ENCODE measurements at places on chromosomes 16 and 17. TPM values are rescaled to one million over a fixed set of nuclear protein-coding genes. Genes with fewer than 3 reads are reported as not detected.

- DNase-seq: no peak
- H3K27ac ChIP-seq: no peak overlapping the region
- H3K27me3 ChIP-seq: no peaks in the 10 kb centered on the region
- H3K4me3 ChIP-seq: no peak overlapping the region
- peaks cover 2% of the 10 kb centered on the region for H3K4me1 ChIP-seq
Observed at GRCh38 chr16:30113711-30114333, 485 bp upstream of the GDPD3 start.

DNA sequence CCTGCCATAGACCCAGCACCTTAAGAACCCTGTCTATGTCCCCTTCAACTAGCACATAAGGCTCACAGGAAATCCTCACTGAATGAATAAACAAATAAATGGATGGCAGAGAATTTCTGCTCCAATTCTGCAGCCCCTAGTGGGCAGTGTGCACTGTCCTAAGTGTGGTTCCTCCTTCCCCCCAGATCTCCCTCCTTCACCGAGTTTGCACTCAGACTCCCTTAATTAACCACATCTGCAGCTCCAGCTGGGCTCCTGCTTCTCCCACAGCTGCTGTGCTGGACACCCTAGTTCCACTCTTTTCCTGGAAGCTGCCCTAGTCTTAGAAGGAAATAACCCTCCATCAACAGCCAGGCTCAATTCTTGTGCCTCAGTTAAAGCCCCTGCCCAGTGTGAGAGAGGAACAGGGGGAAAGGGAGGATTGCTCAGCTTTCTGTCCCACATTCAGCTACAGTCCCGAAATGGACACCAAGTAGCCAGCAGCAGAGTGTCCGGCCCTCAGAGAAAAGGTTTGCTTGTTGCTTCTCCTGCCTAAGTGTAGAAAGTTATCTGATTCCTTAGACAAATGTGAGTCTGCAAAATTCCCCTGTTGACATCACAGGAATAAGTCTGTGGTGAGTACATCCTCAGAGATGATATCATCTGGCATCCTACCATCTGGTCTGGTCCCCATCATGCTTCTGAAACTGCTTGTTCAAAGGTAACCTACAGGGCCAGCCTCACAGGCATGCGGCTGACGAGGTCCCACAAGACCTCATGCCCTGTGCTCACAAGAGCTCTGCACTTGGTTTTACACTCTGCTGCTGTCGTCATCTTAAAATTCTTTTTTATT is 12.3 kb downstream of the LRRC3C start:
- H3K27me3 ChIP-seq: no peaks in the 10 kb centered on the region
- peaks cover 17% of the 10 kb centered on the region for H3K4me1 ChIP-seq
- peak overlapping the region; percentile 23 for H3K27ac ChIP-seq
- no peak overlapping the region for H3K4me3 ChIP-seq
- H3K36me3 ChIP-seq: no peaks in the 10 kb centered on the region

Gene TOX3
- polyA plus RNA-seq: not detected

DNA sequence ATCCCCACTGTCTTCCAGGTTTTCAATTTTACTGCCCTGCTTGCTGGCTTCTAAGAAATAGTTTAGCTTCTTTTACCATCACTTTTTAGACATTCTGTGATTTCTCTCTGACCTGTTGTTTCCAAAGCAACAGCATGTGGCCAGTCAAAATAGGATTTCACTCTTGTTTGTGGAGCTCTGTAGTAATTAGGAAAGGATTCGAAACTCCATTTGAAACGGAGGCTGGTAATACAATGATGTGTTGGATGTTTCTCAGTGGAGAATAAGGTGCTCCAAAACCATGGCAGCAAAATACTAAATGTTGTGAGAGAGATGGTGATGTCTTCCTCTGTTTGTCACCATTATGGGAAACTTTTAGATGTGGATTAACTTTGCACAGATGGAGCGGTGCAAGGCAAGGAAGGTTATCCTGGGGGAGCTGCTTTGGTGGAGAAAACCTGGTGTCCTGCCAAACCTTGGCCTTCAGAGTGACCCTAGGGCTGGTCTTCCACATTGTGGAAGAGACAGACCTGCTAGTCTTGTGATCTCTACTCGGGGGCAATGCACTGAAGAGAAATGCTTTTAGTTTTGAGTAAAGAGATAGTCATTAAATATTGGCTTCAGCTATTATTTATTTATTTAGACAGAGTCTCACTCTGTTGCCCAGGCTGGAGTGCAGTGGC is 79.4 kb downstream of the PRKCA start:
- H3K4me1 ChIP-seq: no peaks in the 10 kb centered on the region
- H3K36me3 ChIP-seq: no peaks in the 10 kb centered on the region
- no peak overlapping the region for H3K4me3 ChIP-seq
- no peak for DNase-seq
- H3K27me3 ChIP-seq: no peaks in the 10 kb centered on the region

GRCh38 chr17:68955181-68955841 is at the start of gene ABCA8:
Gene ABCA8, minus strand, starts transcription at chr17:68955392. Its CDS starts 13,358 bp downstream, at chr17:68942034.
- no peak within 1 kb of the TSS for H3K27ac ChIP-seq
- H3K27me3 ChIP-seq: no peaks in the 10 kb centered on the region
- DNase-seq: no peak

Gene DHX8
- polyA plus RNA-seq: 50.4 TPM

DNA sequence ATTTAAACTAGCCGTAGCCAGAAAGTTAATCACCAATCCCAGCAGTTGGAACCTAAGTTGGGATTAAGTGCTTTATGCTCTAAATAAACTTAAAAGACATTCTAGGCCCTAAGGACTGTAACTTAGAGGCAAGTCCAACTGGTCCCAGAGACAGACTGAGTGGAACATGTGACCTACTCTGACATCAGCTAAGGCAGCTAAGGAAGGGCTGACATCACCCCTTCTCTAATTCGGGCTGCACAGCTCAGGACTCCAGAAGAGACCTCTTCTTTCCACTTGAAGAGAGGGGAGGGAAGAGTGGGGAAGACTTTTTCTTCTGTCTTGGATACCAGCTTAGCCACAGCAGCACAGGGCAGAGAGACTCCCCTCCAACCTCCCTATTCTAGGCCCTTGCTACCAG is 565.2 kb downstream of the CDH8 start:
- H3K4me1 ChIP-seq: no peaks in the 10 kb centered on the region
- DNase-seq: no peak
- H3K4me3 ChIP-seq: no peak overlapping the region
- no peaks in the 10 kb centered on the region for H3K27me3 ChIP-seq

- DNase-seq: no peak
- no peaks in the 10 kb centered on the region for H3K36me3 ChIP-seq
- H3K4me3 ChIP-seq: no peak overlapping the region
- no peaks in the 10 kb centered on the region for H3K4me1 ChIP-seq
- H3K27ac ChIP-seq: no peak overlapping the region
Observed at GRCh38 chr16:22147853-22148252, 14.5 kb upstream of the SDR42E2 start.

- H3K4me3 ChIP-seq: no peak overlapping the region
- no peaks in the 10 kb centered on the region for H3K36me3 ChIP-seq
- H3K27me3 ChIP-seq: no peaks in the 10 kb centered on the region
- H3K4me1 ChIP-seq: no peaks in the 10 kb centered on the region
- no peak overlapping the region for H3K27ac ChIP-seq
Observed at GRCh38 chr17:79435296-79435695, 175.6 kb downstream of the RBFOX3 start.

- DNase-seq: peak; percentile 30
- H3K4me3 ChIP-seq: no peak overlapping the region
- peaks cover 48% of the 10 kb centered on the region for H3K4me1 ChIP-seq
- peak overlapping the region; percentile 58 for H3K27ac ChIP-seq
- no peaks in the 10 kb centered on the region for H3K27me3 ChIP-seq
- no peaks in the 10 kb centered on the region for H3K36me3 ChIP-seq
Observed at GRCh38 chr16:11175106-11175786, 80.8 kb downstream of the SOCS1 start.

Gene EIF1
- 887 TPM for polyA plus RNA-seq

GRCh38 chr17:72465191-72466024 is 344.6 kb downstream of the SOX9 start:
- peaks cover 41% of the 10 kb centered on the region for H3K4me1 ChIP-seq
- DNase-seq: peak; percentile 93
- H3K27ac ChIP-seq: peak overlapping the region; percentile 78
- H3K4me3 ChIP-seq: peak overlapping the region; percentile 10
- no peaks in the 10 kb centered on the region for H3K27me3 ChIP-seq

DNA sequence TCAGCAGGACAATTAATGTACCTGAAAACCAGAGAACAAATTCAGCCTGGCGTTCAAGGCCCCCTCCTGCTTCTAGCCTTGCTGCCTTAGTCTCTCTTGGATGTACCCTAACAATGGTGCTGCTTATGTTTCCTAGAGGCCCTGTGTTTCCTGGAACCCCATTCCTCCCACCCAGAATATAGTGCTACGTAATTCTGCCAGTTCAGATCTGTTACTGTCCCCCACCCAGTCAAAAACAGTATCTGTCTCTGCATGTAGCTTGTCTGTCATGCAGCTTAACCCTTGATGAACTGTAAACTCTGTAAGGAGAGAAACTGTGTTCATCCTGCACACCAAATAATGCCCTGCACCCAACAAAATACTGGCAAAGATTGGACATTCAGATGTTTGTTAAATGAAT is 6.8 kb downstream of the MRTFB start:
- DNase-seq: no peak
- no peak overlapping the region for H3K27ac ChIP-seq
- peaks cover 2% of the 10 kb centered on the region for H3K36me3 ChIP-seq
- no peak overlapping the region for H3K4me3 ChIP-seq

Gene SLC4A1
- not detected for polyA plus RNA-seq

Gene NUBP2
- polyA plus RNA-seq: 114 TPM

Gene CTRB2
- not detected for polyA plus RNA-seq

DNA sequence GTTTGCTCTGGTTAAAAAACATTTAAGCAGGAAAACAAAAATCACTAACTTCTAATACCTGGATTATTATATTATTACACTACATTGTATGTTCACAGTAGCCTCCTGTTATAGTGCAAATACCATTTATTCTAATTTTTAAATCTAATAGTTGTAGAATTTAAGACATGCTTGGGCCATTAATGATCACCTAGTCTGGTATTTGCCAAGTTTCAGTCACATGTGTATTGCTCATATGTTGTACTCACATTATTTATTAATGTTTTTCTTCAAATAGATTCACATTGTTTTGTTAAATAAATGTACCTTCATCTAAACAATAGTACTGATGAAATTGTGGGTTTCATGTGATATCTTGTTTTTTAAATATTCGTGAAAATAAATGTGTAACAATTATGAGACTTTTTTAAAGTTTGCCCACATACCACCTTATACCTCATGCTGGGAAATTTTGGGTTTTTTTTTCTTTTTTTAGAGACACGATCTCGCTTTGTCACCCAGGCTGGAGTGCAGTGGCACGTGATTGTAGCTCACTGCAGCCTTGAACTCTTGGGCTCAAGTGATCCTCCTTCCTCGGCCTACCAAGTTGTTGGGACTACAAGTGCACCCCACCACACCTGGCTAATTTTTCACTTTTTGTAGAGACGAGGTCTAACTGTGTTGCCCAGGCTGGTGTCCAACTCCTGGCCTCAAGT is 5.9 kb downstream of the ZNF771 start:
- H3K36me3 ChIP-seq: no peaks in the 10 kb centered on the region
- no peak overlapping the region for H3K27ac ChIP-seq
- peaks cover 17% of the 10 kb centered on the region for H3K4me1 ChIP-seq
- no peaks in the 10 kb centered on the region for H3K27me3 ChIP-seq

DNA sequence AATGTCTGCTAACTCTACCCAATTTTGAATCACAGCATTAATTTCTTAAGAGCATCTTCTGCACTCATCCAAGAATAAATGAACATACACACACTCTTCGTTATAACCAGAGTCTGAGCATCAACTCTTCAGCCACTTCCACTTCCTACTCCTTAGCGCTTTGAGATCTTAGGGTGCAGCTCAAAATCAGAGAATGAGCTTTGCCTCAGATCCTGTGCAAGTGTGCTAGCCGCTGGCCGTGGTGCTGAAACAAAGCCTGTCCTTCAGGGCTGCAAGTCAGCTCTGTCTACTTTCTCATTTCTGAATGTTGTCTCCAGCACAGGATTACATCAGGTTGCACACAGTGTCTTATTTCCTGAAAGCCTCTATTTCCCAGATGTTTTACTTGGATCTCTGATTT is 165.4 kb downstream of the AIPL1 start:
- H3K36me3 ChIP-seq: no peaks in the 10 kb centered on the region
- no peak for DNase-seq
- H3K27ac ChIP-seq: no peak overlapping the region
- H3K27me3 ChIP-seq: no peaks in the 10 kb centered on the region
- H3K4me3 ChIP-seq: no peak overlapping the region

- no peaks in the 10 kb centered on the region for H3K27me3 ChIP-seq
- H3K4me3 ChIP-seq: no peak overlapping the region
- no peak for DNase-seq
- H3K4me1 ChIP-seq: no peaks in the 10 kb centered on the region
- no peak overlapping the region for H3K27ac ChIP-seq
Observed at GRCh38 chr17:56395787-56396186, 197.7 kb upstream of the NOG start.

DNA sequence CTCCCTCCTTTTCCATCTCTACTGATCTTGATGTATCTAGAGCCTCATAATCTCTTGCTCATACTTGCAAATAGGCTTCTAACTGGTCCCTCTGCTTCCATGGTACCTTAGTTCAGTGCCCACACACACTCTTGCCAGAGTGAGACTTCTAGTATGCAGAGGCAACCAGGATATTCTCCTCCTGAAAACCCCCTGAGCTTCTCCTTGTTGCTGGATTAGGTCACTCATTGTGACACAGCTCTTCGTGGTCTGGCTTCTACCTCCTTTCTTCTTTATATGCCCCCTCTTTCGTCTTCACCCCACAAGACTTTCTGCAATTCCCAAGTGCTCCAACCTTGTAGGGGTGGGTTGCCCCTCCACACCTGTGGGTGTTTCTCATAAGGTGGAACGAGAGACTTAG is 2.5 kb upstream of the FAM20A start:
- no peak overlapping the region for H3K27ac ChIP-seq
- no peak overlapping the region for H3K4me3 ChIP-seq
- no peaks in the 10 kb centered on the region for H3K36me3 ChIP-seq
- no peaks in the 10 kb centered on the region for H3K4me1 ChIP-seq
- DNase-seq: no peak

DNA sequence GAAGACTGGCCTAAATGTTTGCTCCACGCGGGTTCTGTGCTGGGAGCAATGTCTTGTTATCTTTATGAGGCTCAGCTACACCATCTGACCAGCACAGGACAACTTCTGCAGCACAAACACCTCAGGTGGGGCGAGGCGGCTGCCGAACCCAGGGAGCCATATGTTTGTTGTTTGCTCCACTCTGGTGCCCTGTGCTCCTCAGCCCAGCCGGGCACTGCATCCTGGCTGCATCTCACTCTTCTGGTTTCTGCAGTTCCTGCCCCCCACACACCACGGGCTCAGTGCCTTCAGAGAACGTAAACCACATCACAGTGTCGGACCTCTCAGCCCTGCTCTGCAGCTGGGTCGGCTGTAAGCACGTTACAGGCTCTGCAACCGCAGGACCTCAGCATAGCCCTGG is 32.4 kb downstream of the MXRA7 start:
- H3K27ac ChIP-seq: no peak overlapping the region
- DNase-seq: no peak
- H3K36me3 ChIP-seq: no peaks in the 10 kb centered on the region
- no peak overlapping the region for H3K4me3 ChIP-seq
- H3K27me3 ChIP-seq: peaks cover 5% of the 10 kb centered on the region

Gene KRTAP16-1
- not detected for polyA plus RNA-seq

- peaks cover 19% of the 10 kb centered on the region for H3K36me3 ChIP-seq
- H3K4me1 ChIP-seq: no peaks in the 10 kb centered on the region
- no peaks in the 10 kb centered on the region for H3K27me3 ChIP-seq
Observed at GRCh38 chr17:57113011-57113410, 28.0 kb downstream of the AKAP1 start.

GRCh38 chr17:29596811-29597210 is 3.9 kb downstream of the ANKRD13B start:
- DNase-seq: no peak
- H3K27me3 ChIP-seq: no peaks in the 10 kb centered on the region
- no peak overlapping the region for H3K27ac ChIP-seq

Data from GM12878 (cell line).